ENCODE measurements at places on chromosomes 7 and 10.

- DNase-seq: peak; percentile 26
Measured at GRCh38 chr10:72272689-72273409, 875 bp upstream of the DDIT4 start.

DNA sequence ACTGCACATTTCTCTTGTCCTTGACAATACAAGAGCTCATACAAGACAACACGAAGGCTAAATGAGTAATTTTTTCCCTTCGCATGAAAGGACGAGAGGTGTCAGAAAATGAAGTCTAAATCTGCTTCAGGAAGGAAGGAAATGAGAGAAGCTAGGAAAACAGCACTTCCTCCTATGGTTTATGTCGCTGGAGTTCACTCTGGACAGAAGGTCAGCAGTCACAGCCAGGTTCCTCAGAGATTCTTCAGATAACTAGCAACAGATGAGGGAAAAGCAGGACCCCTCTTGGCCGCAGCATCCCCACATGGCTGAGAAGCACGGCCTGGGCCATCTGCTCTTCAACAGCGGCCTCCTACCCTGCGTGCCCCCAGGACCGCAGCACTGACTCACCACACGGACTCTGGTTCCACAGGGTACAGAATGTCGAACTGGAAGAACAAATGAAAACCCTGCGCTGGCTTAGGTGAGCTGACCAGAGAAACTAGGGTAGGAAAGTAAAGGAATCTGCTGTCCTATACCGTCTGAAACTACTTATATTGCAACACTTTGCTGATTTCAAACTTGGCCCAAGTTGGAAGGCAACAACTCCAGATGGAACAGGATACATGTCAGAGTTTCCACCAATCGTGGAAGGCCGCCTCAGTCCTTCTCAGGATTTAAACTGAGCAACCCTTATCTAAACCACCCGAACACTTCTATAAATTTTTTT is 26.3 kb downstream of the DNMBP start:
- DNase-seq: no peak

GRCh38 chr7:86407291-86407690 is 236.4 kb upstream of the GRM3 start:
- DNase-seq: no peak

GRCh38 chr10:130997267-130998045 is 314.1 kb downstream of the TCERG1L start:
- DNase-seq: no peak

DNA sequence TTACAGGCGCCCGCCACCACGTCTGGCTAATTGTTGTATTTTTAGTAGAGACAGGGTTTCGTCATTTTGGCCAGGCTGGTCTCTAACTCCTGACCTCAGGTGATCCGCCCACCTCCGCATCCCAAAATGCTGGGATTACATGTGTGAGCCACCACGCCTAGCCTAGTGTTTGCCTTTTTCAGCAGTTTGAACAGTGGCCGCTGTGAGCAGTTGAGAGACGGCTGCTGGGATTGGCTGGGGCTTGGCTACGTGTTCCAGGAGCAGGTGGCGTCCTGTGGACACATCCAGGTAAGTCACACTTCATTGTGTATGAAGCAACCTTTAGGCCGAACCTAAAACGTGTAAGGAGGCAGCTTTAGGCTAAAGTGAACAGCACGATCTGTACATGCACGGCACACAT is 231.8 kb upstream of the PITRM1 start:
- DNase-seq: no peak

DNA sequence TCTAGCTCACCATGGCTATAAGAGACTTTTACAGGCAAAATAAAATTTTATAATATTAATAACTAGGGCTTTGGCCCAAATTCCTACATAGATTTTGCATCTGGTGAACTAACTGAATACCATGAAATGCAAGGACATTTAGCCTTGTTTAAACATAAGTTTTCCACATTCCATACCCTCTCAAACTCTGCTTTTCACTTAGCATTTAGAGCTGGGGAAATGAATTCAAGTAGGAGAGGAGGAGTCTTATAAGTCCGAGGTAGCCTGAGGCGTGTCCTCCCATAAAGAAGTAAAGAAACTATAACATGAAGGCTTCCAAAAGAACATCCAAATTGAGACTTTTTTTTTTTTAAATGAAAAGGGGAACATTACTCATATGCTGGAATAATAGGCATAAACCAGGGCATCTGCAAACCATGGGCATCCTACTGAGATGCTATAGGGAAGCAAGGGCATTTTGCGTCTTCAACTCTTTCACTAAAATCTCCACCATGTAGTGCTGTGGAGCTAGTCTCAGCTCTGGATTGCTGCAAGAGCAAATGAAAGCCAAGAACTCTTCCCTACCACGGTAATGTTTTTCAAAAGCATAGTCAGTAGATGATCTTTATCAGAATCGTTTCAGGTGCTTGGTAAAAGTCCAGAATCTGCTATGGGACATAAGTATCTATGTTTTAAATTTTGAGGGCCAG is 79.1 kb downstream of the PALS2 start:
- DNase-seq: no peak

GRCh38 chr7:158267742-158268435 is 319.7 kb downstream of the PTPRN2 start:
- no peak for DNase-seq

DNA sequence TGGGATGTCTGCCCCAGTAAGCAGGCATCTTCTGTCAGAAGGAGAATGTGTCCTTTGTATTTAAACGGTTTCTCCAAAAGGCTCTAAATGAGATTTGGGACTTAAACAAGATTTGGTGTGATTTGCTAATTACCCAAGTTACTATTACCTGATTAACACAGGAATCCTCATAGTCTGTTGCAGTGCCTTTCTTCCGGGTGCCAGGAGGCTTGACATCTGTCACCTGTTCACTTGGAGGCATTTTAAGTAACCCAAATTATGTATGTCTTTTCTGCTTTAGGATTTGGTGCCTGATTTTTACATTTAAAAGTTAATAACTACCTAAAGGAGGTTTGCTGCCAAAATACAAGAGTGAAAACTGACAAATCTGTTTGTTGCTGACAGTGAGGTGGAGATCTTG is 587.9 kb upstream of the GALNT17 start:
- DNase-seq: no peak

GRCh38 chr7:22480523-22481075 is 19.4 kb downstream of the STEAP1B start:
- DNase-seq: no peak

DNA sequence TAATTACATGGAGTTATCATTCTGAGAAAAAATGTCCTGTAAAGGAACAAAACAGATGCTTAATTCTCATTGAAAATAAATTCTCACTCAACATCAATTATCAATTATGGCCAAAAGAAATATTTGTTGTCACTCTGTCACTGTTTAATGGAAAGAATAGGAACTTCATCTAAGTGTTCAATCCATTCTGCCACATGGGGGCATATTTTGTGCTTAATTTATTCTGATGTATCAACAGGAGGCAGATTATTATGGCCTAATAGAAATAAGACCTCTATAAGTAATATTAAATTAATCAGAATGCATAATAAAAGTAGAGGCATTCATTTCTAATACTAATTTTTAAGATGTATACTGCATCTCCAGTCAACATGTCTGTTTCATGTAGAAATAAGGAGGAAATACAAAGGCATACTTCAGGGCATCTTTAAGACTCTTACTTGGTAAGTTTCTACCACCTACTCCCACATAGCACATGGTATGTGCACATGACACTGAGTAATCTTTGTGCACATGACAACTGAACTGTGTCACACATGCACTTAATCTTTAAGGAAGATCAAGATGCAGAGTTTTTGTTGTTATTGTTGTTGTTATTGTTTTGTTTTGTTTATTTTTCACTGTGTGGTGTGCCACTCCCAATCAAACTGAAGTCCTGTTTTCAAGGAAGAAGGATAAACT is 420.4 kb upstream of the SEMA3A start:
- DNase-seq: no peak

- no peak for DNase-seq
Measured at GRCh38 chr7:39217783-39218182, 240.1 kb downstream of the POU6F2 start.

GRCh38 chr10:118977022-118977599 is 52.4 kb upstream of the NANOS1 start:
- DNase-seq: no peak

- DNase-seq: no peak
Measured at GRCh38 chr7:10924370-10924769, 49.3 kb upstream of the PHF14 start.

DNA sequence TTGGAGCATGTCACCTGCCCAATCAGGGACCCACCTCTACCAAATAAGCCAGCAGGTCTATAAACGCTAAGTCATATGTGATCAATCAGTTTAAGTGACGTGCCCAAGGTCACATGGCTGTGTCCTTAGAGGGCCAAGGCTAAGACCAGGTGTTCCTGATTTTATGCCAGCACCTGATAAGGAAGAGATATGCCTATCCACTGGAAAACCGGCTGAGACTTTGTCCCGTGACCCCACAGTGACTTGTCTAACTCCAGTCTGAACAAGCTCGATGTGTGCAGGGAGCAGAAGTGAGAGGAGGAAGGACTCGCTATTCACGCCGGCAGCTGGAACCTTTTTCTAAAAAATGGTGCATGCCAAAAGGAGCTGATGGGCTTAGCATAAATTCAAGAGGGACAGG is 57.0 kb downstream of the PRKAG2 start:
- no peak for DNase-seq

GRCh38 chr10:1657479-1657878 is 79.8 kb downstream of the ADARB2 start:
- no peak for DNase-seq
